Ecto neural progenitor cell (in vitro differentiated cells): ENCODE measurements at places on chromosomes 4 and X.

DNA sequence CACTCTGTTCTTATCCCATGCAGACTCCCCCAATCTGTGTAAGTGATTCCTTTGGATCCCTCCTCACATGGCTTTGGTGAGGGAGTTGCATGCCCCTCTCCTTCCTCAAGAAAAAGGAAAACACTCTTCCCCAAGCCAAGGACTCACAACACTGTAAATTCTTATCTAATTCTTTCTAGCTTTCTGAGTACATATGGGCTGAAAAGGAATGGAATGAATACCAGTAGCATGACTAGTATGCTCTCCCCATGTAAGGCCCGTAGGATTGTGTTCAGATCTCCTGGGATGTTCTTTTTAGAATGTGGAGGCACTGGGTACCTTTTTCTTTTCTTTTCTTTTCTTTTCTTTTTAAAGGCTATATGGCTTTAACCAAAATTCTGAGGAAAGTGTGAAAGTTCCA lies 17.0 kb upstream of the MAGED1 start:
- DNase-seq: no peak

DNA sequence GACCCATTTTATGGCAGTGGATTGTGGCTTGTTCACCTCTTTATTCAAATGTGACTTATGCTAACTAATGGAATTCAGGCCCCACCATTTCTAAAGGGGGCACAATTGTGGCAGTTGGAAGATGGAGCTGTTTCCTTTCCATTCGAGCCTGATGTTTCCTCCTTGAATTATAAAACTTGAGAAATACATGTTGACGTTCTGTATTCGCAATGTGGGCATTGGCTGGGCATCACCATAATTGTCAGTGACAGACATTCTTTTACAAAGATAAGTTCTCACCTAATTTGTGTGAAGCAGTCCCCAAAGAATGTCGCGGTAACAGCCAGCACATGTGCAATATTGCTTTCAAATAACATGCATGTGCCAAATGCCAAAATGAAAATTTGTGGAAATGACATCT lies 1070.2 kb upstream of the TENM3 start:
- DNase-seq: no peak

- DNase-seq: no peak
These were observed 54.9 kb downstream of the UBQLN2 start for GRCh38 chrX:56618323-56618722.

DNA sequence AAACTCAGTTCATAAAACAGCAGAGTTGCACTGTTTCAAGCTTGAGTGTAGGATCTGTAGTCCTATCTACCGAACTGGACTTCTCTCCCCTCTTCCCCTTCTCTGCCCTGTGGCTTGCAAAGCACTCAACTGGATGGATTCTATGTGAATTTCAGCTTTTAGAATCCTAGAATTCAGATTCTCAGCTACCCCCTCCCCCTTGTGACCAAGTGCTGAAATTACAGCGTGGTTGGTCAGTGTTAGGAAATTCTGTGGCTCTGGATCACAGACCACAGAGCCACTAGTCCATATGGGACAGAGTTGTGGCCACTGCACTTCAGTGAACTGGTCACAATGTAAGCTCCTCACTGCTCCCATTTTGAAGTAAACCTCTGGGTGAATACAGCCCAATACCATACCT lies 64.6 kb upstream of the TRPC5 start:
- DNase-seq: no peak

DNA sequence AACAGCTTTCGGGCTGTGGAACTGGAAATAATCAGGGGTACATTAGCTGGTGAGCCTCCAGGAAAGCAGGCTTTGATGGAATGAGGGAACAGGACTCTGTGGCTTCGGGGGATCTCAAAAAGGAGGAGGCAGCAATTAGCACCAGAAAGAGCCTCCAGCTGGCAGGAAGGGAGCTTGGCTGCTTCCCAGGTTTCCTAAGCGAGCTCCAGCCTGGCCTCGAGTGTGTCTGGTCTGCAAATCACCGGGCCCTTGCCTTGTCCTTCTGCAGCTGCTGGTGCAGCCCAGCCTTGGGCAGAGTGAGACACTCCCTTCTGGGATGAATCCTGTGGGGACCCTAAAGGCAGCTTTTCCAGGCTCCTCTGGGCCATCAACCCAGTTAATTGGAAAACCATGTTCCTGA lies 10.7 kb upstream of the PDHA1 start:
- DNase-seq: no peak

GRCh38 chr4:3418029-3418762 lies 23.6 kb upstream of the HGFAC start:
- no peak for DNase-seq

- DNase-seq: no peak
These were observed 1210.6 kb upstream of the PABPC4L start for GRCh38 chr4:135412213-135412612.

- DNase-seq: no peak
These were observed 67.6 kb upstream of the FREM3 start for GRCh38 chr4:143768007-143768591.

DNA sequence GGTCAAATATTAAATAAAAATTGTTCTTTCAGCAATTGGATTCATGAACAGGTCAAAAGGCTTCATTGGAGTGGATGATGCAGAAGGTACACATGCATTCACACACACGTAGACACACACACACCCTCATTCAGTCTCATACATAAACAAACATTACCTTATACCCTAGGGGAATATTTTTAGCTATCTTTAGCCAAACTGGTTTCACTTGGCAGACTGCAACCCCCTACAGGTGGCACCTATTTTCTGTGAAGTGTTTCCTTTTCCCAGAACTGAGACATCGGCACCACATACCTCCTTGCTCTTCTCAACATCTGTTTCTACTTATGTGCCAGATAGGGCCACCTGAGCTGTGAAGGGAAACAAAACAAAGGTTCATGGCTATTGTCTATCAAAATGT lies 18.5 kb upstream of the KDR start:
- no peak for DNase-seq

- no peak for DNase-seq
These were observed 531.9 kb downstream of the PCDH18 start for GRCh38 chr4:137000432-137000831.

GRCh38 chrX:132463411-132463810 lies 25.4 kb downstream of the MBNL3 start:
- no peak for DNase-seq

DNA sequence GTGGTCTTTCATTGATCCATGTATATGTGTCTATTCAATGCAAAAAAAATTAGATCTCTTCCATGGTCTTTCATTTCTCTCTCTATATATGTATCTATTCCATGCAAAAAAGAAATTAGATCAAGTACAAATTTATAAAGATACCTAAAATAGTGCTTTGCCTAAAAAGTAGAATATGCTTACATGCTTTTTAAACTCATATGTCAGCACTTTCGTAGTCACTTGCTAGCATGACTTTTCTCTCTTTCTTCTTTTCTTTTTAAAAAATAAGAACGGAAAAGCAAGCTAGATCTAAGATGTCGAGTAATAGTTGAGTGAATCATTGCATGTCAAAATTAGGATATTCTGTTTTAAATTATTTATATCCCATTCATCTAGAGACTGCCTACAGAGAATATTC lies 50.9 kb downstream of the PKD2 start:
- DNase-seq: no peak

GRCh38 chr4:93147524-93148212 lies 680.9 kb upstream of the ATOH1 start:
- peak; percentile 50 for DNase-seq

GRCh38 chrX:154750301-154751202 lies at the start of gene GAB3:
GAB3 (minus strand) TSS chrX:154751077; CDS start chrX:154751025, 52 bp downstream.
- DNase-seq: peak; percentile 55

DNA sequence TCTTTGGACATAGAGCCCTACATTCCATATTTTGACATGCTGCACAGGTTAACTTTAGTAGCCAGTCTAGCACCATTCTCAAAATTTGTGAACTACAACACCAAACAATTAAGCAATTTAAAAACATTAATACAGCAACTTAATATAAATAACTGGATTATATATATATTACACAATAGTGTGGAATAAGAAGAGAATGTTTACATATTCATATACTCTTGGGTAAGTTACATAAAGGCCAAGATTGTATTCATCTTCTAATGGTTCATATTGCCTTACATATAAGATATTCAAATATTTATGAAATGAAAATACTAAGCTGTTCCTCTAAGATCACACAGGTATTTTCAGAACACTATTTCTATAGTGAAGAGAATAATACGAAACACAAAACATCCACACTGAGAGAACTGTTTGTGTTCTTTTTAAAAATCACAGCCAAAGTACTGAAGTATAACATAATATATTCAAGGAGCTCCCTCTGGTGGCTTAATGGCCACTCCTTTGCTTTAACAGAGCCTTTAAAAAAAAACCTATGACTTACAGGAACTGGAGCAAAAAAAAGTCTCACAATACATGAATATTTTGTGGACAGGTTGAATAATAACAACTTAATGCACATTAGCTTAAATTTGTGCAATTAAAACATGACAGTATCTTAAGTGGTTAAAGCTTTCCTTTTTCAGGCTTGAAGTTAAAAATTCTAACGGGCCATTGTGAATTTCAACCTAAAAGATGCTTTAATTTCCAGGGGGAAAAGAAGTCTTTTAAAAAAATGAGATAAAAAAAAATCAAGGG lies 46.2 kb downstream of the NEK1 start:
- DNase-seq: no peak
